Adrenal gland (tissue), 19 donors: ENCODE measurements at places on chromosomes 3 and 15. TPM values are rescaled to one million over a fixed set of nuclear protein-coding genes. Genes with fewer than 3 reads are reported as not detected.
A peak's percentile ranks its signal among the peaks of the same experiment; 100 is the strongest.

GOLGA8N gene
- 4.2 TPM for total RNA-seq

GRCh38 chr3:152069871-152070270, 196.4 kb downstream of the SUCNR1 start:
- no peak for DNase-seq

- no peak for DNase-seq
Observed at GRCh38 chr15:22258398-22259150, 178.2 kb downstream of the OR4M2 start.

DNA sequence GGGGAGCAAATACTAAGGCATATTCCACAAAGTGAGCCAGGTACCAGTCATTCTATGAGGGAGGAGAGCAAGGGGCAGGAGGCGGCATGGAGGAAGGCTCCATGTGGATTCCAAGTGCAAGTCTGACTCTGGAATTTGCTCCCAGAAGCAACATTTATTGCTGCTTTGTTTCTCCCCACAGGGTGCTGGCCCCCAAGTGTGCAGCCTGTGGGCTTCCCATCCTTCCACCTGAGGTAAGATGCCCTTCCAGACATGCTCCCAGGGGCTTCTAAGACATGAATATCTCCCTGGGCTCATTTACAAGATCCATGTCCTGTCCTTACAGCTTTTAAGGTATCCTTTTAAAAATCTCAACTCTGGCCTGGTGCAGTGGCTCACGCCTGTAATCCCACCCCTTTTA, 15.9 kb upstream of the SACM1L start:
- no peak for DNase-seq

IL12A gene
- total RNA-seq = not detected

PLA2G4F gene
- total RNA-seq = not detected

IL17RE gene
- 0.24 TPM for total RNA-seq

CCNB2 gene
- 1.3 TPM for total RNA-seq

DNA sequence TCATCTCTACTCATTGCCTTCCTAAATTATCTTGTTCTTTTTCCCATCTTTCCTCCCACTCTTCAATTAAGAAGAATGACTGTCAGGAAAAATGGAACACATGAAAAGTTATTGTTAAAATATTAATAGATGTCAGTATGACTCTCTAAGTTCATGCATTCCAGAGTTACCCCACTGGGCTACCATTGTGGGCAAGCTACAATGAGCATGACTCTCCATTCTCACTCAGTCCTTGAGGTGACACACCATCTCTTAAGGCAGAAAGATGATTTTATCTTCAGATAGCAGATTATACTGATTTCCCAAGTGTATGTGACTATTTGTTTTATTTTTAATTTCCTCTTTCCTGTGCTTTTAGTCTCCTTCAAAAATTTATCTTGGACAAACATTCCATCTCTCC, 144.3 kb downstream of the ALCAM start:
- no peak for DNase-seq

DNA sequence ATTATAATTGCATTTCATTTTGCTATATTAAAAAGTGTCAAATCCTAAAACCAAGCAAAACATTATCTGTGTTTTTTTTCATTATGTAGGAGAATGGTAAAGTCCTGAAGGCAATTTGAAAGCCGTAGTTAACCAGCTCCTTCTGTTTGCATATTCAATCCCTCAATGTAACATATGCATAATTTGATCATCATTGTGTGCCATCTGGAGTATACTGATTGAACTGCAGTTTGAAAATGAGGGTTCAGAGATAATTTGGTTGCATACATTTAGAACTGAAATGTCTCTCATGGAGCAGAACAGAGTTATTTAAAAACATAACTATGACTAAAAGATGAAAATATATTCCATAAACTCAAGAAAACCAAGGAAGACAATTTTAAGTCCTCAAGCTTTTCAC, 518.6 kb downstream of the GBE1 start:
- DNase-seq = no peak

DNA sequence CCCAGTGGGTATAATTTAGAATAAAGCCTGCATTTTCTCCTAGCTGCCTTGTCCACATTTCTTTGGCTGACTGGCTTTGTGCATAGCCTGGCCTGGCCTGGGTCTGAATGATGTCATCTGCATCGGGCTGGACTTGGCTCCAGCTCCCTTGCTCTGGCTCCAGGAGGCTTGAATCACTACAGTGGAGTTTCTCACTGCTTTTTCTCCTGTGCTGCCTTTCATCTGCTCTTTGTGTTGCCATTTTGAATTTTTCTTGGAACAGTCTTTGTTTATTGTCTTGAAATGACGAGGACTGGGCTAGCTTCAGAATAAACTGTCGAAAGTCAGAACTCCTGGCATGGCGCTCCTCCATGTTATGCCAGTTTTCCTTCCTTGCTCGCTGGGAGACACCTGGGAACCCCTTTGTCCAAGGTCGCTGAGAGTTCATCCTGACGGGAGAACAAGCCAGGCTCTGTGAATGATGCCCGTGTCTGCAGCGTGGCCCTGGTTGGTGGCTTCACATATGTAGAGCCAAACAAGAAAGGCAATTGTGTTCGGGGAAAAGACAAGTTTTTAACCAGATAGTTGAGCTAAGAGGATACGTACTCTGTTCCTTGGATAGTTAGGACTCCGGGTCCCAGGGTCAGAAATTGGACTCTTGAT, 258.9 kb downstream of the PDZRN3 start:
- DNase-seq = peak; percentile 87

GRCh38 chr3:26703519-26703918, 80.9 kb downstream of the LRRC3B start:
- no peak for DNase-seq

DNA sequence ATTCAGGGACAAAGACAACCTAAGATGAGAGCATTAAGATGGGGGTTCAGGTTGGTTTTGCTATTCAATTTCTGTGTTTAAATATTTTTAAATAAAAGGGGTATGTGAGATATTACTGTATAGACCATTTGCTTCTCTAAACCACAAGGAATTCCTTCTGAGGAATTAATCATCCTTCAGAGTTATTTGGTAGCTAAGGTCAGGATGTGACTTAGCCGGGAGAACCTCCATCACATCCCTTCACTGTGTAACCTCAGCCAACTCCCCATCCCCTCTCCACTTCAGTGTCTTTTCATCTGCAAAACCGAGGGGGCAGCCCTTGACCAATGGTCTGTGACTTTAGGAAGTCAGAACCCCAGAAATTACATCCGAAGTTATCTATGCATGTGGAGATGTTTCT, 48.7 kb upstream of the SKOR1 start:
- DNase-seq = no peak

GRCh38 chr15:74789741-74790079, 7.8 kb downstream of the CSK start:
- DNase-seq = no peak

GRCh38 chr3:111857474-111857873, 1.6 kb upstream of the PHLDB2 start:
- no peak for DNase-seq

DNA sequence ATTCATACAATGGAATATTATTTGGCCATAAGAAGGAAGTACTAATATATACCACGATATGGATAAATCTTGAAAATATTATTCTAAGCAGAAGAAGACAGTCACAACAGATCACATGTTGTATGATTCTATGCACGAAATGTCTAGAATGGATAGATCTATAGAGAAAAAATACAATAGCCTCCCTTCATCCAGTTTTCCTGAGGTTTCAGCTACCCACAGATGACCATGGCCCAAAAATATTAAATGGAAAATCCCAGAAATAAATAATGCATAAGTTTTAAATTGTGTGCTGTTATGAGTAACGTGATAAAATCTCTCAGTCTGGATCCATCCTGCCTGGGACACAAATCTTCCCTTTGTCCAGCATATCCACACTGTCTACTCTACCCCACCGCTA, 162.2 kb upstream of the ST8SIA2 start:
- no peak for DNase-seq
